ENCODE measurements at places on chromosomes 7 and 10.

DNA sequence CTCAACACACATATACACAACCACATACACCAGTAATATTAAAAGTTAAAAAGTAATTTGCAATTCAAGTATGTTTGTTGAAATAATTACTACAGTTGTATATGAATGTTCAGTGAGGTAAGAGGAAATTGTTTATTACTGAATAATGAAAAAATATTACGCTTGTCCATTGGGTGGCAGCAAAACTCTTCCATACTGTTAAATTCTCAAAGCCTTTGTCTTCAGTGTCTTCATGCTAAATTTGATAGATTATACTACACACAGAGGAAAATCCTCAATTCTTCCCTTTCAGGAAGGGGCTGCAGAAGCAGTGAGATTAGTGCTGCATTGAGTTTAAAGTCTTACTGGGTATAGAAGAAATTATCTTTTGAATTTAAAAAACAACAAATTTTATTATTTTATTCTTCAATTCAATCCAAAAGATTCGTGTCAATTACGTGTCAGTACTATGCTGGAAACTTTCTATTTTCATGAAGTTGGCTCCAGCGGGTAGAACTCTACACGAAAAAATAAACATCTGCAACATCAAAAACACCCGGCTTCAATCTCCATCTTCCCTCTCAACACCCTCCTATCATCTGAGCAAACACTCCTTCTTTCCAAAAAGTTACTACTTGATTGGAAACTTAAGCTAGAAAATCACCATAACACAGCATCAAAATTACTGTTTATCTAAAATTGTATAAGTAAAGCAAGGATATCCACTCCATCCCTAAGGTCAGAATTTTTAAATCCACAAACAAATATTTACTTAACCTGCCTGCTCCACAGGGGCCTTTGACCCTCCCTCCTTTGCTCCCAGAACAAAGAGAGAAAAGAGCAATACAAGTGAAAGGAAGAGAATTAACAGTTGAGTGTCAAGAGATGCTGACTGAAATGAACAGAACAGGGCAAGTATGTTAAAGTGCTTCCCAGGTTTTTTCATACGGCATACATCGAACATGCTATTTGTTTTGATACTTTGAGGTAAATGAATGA is 37.0 kb upstream of the TES start:
- peak; percentile 10 for DNase-seq

DNA sequence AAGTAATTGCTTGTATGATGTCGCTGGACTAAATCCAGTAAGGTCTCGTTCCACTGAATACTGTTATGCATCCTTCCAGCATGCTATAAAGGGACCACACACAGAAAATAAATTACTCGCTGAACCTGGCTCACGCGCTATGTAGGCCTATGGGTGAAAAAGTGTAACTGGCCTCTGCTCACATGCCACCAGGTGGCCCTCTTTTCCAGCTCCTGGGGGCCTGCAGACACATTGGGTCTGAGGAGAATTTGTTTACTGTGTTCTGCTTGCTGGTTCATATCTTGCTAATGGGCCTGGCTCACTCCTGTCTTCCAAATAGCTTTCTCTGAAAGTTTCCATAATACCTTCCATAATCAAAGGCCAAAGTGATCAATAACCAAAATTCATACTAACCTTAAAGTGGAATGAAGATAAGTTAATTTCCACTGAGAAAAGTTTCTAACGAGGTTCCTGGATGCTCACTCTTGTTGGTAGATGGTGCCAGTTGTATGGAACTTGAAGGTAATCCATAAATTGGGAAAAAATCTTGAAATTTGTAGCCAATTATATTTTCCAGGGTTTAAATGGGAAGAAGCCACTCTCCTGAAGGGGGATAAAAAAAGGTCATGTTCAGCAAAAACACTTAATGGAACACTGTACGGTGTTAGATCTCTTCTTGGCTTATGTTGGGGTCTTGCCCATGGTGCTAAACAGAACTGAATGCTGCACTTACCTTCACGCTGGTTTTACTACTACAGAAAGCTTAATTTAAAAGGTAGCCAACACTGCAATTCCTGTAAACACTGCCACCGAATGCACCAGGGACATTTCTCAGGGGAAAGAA is 27.0 kb upstream of the ZPBP start:
- no peak for DNase-seq

DNA sequence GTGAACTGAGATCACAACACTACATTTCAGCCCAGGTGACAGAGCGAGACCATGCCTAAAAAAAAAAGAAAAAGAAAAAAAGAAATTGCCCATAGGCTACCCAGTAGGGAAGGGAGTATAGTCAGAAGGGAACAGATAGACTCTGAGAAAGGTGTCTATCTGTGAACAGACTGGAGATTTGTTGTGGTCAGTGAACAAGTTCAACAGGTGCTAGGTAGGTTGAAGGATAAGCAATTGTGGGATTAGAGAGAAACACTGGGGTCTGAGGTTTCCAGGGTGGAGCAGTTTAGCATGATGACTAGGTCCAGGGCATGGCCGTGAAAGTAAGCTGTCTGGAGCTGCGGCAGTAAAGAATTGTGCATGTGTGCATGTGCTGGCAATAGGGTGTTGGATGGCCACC is 6.9 kb downstream of the LRGUK start:
- no peak for DNase-seq

DNA sequence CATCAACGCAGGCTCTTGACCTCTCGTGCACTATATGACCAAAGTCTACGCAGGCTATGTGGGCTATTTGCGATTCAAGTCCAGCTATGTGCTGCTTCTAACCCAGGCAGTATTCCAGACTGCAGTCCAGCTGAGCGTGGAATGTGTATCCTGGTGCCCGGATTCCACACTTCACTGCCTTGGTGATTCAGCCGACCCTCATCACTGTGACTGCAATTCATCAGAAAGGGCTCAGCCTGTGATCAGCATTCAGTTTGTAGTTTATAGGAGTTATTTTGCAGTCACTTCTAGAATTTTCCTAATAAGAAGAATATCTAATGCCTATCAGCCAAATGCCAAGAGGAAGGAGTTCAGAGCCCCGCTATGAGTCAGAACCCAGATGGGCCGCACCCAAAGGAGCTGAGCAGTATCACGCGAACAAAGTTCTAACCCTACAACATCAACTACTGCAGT is 119.8 kb upstream of the LANCL2 start:
- DNase-seq = no peak

DNA sequence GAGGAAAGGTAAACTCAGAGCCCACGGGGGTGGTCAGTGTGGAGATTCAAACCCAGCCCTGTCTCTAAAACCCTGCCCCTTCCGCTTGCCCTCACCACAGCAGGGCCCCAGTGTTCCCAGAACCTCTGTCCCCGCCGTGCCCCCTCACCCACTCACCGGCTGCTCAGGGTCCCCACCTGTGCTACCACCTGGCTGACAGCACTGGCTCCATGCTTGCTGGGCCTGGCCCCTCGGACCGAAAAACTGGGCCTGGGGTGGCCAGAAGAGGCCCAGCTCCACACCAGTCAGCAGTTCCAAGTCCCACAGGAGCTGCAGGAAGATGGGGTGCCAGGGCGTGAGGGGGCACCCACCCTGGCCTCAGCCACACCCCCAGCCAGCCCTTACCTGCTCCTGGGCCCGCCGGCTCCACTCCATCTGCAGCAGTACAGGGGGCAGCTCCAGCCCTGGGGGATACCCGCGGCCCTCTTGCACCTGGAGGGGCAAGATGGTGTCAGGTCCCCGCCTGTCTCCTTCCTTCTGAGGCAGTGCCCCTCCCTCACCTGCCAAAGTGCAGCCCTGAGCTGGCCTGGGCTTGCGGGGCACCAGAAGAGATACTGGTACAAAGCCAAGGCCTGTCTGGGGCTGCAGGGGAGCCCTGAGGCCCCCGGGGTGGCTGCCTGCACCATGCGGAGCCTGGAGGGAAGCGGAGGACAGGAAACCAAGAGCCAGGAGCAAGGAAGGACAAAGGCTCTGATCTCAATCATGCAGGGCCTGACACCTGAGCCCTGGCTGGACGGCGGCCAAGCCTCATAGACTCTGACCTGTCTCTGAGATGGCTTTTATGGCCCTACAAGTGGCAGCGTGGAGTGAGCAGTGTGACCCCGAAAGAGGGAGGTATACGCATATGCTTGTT is 11.7 kb downstream of the ATP6V1F start:
- DNase-seq = no peak

DNA sequence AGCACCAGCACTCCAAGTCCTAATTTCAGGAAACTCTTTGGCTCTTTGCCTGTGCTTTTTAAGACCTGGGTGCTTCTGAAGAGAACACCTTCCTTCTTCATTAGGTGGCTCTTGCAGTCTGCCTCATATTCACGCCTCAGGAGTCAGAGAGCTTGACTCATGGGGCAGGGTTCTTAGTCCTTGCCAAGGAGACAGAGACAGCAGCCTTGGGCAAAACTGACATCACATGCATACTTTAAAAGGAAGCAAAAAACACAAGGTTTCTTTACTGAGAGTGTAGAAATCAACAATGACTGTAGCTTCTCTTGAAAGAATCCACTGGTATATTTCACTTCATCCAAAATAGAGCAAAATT is 780.6 kb downstream of the INHBA start:
- no peak for DNase-seq

DNA sequence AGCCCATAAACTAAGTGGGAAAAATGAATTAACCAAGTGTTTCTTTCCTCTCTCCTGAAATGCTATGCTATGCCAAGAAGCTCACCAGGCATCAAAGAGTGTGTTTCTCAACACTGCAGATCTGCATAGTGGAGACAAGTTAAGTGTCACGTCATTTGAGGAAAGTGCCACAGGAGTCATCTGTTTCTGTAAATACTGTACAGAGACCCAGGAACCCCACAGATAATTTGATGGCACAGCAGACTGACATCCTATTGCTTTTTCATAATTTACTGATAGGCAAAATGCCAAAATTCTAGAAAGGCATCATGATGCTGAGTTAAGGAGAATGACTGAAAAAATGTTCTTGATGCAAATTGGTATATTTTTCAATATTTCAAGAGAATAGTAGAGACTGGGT is 124.3 kb downstream of the NRCAM start:
- DNase-seq = no peak

- no peak for DNase-seq
Measured at GRCh38 chr10:117275121-117275520, 34.2 kb downstream of the SLC18A2 start.

GRCh38 chr10:97153270-97153850 is 32.4 kb downstream of the SLIT1 start:
- DNase-seq = no peak

GRCh38 chr10:21715531-21716195 is 181.6 kb downstream of the MLLT10 start:
- DNase-seq = no peak

- no peak for DNase-seq
Measured at GRCh38 chr10:113445736-113446135, 107.1 kb upstream of the HABP2 start.

DNA sequence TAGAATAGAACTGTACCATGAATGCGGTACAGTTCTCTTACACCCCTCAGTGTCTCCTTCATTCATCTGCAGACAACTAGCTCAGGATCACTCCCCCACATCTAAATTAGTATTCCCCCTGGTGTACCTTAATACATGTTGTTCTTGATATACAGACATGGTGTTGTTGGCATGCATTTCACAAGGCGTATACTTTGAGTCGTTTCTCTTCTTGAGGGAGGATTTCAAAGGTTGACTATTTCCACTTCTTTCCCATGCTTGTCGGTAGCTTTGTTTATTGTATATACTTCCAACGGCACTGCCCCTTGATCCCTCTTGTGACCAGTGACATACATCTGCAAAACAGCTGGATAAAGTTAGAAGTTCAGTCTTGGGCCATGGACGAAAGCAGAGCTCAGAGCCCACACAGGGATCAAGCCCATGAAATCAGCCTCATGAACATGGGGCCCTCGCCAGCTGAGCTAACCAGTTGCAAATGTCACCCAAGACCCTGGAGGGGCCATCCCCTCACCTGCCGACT is 8.6 kb downstream of the CPA4 start:
- DNase-seq = no peak

DNA sequence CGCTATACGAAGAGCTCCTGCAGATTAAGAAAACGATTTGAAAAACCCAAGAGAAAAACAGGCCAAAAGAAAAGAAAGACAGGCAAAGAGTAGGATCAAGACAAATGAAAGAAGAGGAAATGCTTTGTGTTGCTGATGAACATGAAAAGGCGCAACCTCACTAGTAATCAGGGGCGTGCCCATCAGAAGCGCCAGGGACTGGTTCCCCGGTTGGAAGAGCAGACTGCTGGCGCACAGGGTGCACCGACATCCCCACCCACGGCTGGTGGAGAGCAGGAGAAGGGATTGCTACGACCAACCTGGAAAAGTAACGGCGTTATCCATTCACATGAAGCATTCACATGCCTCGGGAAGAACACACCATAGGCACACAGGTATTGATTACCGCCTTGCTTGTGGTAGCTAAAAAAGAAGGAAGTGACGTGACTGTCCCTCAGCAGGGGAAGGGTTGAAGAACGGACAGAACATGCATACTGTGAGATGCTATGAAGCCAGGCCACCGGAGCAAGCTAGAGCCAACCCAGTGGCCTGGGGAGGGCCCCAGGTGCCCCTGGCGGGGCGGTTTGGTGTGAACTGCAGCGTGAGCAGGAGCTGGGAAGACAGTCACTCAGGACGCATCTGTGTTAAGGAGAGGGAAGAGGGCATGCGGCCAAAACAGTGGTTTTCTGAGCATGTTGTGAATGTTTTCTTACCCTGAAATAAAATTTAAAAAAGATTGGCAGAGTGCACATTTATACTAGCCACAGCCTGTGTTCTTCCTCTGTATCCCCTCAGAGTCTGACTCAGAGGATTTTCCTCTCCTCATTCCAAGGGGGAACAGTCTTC is 18.3 kb downstream of the AGAP3 start:
- no peak for DNase-seq

DNA sequence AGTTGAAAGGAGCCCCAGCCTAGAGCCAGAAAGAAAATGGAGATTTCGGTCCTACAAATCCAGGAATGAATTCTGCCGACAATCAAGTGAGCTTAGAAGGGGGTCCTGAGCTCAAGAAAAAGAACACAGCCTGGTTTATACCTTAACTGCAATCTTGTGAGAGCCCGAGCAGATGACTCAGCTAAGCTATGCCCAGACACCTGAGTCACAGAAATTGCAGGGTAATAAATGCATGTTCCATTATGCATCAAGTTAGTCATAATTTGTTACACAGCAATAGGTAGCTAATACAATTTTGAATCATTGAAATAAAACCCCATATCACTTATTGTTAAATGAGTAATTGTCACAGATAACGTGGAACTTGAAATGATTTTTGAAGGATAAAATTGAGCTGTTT is 111.8 kb upstream of the FOXP2 start:
- no peak for DNase-seq

DNA sequence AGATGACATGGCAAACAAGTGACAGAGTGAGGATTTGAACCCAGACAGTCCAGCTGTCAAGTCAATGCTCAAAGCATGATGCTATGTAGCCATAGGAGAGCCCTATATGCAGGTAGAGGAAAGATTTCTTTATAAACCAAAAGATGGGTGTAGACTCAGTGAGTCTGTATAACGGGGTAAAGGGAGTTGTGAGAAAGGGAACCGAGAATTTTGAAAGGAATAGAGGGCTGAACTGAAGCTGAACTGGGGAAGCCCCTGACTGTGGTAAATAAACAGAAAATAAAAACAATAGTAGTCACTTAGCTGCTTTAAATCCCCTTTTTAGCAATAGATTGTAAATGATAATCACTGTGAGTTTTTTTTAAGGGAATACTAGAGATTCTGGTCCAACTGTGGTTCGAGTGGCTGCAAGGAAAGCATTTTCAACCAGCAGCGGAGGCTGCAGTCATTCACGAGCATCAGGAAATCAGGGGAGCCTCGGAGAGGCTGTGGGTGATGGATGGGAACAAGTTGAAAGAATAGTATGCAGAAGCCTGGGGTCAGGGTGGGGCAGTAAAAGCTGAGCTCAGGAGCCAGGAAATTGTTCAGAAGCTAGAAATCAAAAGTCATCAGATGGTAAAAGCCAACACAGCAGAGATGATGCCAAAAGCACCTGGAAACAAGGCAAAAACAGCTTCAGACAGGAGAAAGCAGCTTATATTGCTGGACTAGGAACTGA is 393.5 kb downstream of the GFRA1 start:
- no peak for DNase-seq

Measured in effector memory CD4-positive, alpha-beta T cell (primary cell).